ENCODE measurements at places on chromosomes 3 and 15.

DNA sequence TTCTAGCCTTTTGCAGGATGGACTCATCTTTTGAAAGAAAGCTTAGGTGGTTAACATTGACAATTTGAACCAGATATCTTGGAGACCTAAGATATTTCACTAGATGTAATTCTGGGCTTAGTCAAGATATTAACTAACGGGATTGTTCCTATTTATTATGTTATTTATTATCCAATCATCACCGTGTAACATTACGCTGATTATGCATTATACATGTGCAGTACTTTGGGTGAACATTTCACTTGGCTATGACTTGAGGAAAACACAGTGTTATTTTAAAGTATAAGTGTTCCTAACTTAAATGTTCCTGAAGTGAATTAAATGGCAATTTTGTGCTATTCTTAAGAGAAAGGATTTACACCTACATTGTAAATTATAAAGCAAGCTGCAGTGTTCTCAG lies 574.5 kb upstream of the KCNMB2 start:
- no peak for DNase-seq

DNA sequence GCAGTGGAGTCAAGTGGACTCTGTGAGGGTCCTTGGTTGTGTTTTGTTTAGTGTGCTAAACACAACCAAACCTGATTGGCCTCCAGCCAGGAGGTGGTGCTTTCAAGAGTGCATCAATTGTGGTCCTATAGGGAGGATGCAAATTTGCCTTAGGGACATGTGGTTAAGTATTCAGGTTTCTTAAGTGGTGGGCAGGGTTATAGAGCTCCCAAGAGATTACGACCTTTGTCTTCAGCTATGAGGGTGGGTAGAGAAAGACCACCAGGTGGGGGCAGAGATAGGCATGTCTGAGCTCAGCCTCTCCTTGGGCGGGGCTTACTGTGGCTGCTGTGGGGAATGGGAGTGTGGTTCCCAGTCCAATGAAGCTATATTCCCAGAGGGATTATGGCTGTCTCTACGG lies 186.6 kb downstream of the SQOR start:
- no peak for DNase-seq

- no peak for DNase-seq
Observed at GRCh38 chr3:127706785-127707351, 34.1 kb downstream of the ABTB1 start.

- no peak for DNase-seq
Observed at GRCh38 chr15:70093481-70094319, 4.0 kb downstream of the TLE3 start.

- DNase-seq: no peak
Observed at GRCh38 chr15:51634591-51635198, 12.1 kb upstream of the DMXL2 start.

DNA sequence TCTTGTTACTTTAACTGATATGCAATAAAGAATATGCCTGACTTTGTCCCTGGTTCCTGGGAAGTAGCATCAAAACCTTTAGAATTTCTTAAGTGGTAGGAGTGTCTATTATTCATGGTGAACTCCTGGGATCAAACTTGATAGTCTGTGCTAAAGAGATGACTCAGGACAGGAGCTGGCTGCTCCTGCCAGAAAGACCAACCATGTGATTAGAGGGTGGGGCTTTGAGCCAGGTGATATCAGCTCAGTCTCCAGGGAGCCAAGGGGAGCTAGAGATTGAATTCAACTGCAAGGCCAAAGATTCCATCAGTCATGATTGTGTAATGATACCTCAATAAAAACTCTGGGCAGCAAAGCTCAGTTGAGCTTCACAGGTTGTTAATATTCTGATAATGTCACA lies 20.6 kb upstream of the TMC3 start:
- DNase-seq: no peak

GRCh38 chr3:59135096-59135495 lies 85.3 kb upstream of the CFAP20DC start:
- DNase-seq: no peak

GRCh38 chr3:71225002-71225684 lies 358.4 kb downstream of the FOXP1 start:
- no peak for DNase-seq

Measured in osteocyte (in vitro differentiated cells).